ENCODE measurements at places on chromosomes 2 and 18.

GRCh38 chr2:227862227-227862740 lies 9.1 kb upstream of the DAW1 start:
- peak; percentile 12 for DNase-seq

DNA sequence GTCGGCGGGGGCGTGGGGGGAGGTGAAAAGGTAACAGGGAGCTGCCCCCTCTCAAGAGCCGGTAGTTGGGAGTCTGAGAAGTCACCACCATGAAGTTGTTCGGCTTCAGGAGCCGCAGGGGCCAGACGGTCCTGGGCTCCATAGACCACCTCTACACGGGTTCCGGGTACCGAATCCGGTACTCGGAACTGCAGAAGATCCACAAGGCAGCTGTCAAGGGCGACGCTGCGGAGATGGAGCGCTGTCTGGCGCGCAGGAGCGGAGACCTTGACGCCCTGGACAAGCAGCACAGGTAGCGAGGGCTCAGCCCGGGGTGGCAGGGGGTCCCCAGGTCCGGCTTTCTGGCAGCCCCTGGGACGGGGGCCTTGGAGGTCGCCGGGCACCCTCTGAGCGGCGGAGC lies 47.1 kb upstream of the ZNF519 start:
- DNase-seq, result no peak

- no peak for DNase-seq
Measured at GRCh38 chr18:52236131-52236530, 103.9 kb upstream of the DCC start.

GRCh38 chr18:79472946-79473345 lies 77.2 kb downstream of the NFATC1 start:
- no peak for DNase-seq

DNA sequence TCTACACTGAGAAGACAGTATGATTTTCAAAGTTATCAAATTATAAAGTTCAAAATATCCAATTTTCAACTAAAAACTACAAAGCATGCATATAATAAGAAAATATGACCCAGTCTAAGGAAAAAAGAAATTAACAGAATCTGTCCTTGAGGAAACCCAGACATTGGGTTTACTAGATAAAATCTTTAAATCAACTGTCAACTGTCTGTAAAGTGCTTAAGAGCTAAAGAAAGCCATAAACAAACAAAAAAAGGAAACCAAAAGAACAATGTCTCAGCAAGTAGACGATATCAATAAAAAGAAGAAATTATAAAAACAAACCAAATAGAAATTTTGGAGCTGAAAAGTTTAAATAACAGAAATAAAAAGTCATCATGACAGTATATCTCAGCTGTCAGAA lies 10.5 kb upstream of the ABCB11 start:
- DNase-seq, result no peak

DNA sequence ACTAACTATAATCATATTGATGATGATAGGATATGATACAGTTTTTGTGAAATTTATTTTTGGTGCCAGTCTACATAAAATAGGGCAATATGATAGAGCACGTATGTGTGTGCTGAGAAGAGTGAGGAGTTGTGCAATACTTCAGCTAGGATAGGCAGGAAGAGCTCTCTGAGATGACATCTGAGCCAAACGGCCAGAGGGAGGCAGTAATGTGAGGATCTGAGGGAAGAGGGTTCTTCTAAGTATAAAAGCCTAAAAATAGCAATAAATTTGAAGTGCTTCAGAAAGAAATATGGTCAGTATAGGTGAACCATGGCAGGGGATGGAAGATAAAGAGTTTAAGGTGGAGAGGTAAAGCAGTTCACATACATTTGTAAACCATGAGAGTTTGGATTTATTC lies 102.5 kb downstream of the OLA1 start:
- no peak for DNase-seq

DNA sequence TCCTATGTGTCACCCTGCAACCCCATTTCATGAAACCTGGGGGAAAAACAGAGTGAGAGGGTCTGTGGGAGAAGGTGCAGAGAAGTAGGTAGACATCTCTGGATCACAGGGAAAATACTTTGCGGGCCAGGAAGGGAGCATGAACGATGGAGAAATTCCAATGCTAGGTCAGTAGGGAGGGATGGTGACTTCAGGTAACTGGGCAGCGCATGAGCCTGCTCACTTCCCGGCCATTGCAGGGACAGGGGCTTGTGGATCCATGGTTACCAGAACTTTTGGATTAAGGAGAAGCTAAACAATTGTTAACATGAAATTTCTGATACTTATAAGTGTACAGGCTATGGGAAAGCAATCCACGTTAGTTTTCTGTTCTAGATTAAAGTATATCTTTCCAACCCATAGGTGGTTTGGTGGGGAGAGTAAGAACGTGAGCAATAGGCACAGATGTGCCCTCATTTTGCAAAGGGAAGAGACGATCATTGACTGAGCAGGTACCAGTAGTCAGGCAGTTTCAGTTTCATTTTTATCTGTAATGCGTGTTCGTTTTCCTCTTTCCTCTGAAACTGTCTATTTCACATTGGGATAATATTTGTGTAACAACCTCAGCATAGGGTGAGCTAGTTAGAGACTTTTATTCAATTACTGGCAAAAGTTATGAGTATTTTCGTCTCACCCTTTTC lies 65.0 kb downstream of the NYAP2 start:
- no peak for DNase-seq

DNA sequence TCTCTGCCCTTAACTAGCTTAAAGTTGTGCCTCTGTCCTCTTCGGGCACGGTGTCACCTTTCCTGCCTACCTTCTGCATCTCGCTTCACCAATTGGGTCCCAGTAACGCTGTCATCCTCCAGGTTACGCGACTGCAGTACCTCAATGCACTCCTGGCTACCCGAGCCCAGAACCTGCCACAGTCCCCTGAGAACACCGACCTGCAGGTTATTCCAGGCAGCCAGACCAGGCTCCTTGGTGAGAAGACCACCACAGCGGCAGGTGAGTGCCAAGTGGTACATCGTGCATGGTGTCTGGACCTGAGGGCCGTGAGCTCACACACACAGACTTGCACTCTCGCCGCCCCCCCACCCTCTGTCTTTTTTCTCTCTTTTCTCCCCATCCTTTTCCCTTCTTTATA lies 12.8 kb downstream of the CNNM3 start:
- no peak for DNase-seq
